A549 treated with AZD2906 at 1 μM for 4 hours (cell line): ENCODE measurements at places on chromosomes 7 and 10. TPM values are rescaled to one million over a fixed set of nuclear protein-coding genes. Genes with fewer than 3 reads are reported as not detected.

LSM5 gene
- total RNA-seq: 56.7 to 99.7 TPM (median 95.3 TPM) in 5 replicates

HOXA6 gene
- 1.1 to 1.8 TPM (median 1.4 TPM) in 5 replicates for total RNA-seq

DNAJB6 gene
- total RNA-seq: 83.1 to 146 TPM (median 95.6 TPM) in 5 replicates

LRRC18 gene
- total RNA-seq: not detected in 5 replicates

PON3 gene
- total RNA-seq: 32.5 to 39.3 TPM (median 39.2 TPM) in 5 replicates

SEPTIN7 gene
- 176 to 250 TPM (median 199 TPM) in 5 replicates for total RNA-seq

ENTPD1 gene
- total RNA-seq: 0.02 to 0.09 TPM (median 0.07 TPM) in 3 of 5 replicates, not detected in the others

MYO3A gene
- total RNA-seq: 0.15 TPM in 1 of 5 replicates, not detected in the others

HABP2 gene
- 0.08 to 0.19 TPM (median 0.10 TPM) in 5 replicates for total RNA-seq

ANKRD61 gene
- 0.51 to 0.78 TPM (median 0.71 TPM) in 5 replicates for total RNA-seq

ITPRID1 gene
- total RNA-seq: not detected in 5 replicates

AS3MT gene
- total RNA-seq: 3.2 to 4.0 TPM (median 3.6 TPM) in 5 replicates

MPP7 gene
- 0.11 to 0.44 TPM (median 0.24 TPM) in 5 replicates for total RNA-seq

C10orf67 gene
- 0.05 to 0.19 TPM (median 0.09 TPM) in 4 of 5 replicates, not detected in the other for total RNA-seq

ABCA13 gene
- 0.03 to 0.07 TPM (median 0.06 TPM) in 5 replicates for total RNA-seq

COBL gene
- total RNA-seq: 3.6 to 4.3 TPM (median 4.1 TPM) in 5 replicates

NPTX2 gene
- total RNA-seq: 0.12 to 0.28 TPM (median 0.20 TPM) in 5 replicates

DLX6 gene
- total RNA-seq: 0.06 TPM in 1 of 5 replicates, not detected in the others

AFAP1L2 gene
- 19.3 to 24.0 TPM (median 21.7 TPM) in 5 replicates for total RNA-seq

INA gene
- total RNA-seq: 16.7 to 23.7 TPM (median 18.3 TPM) in 5 replicates

GSDME gene
- total RNA-seq: 38.9 to 50.3 TPM (median 45.2 TPM) in 5 replicates

DKK1 gene
- total RNA-seq: 408 to 480 TPM (median 456 TPM) in 5 replicates

CRHR2 gene
- total RNA-seq: 0.02 to 0.08 TPM in 2 of 5 replicates, not detected in the others

TAS2R41 gene
- total RNA-seq: not detected in 5 replicates

SNCG gene
- total RNA-seq: 10.4 to 14.7 TPM (median 14.1 TPM) in 5 replicates

TRRAP gene
- 14.7 to 17.8 TPM (median 16.2 TPM) in 5 replicates for total RNA-seq

ZNF425 gene
- total RNA-seq: 1.2 to 1.4 TPM (median 1.3 TPM) in 5 replicates

PTF1A gene
- not detected in 5 replicates for total RNA-seq

KAZALD1 gene
- 2.0 to 3.4 TPM (median 3.1 TPM) in 5 replicates for total RNA-seq
